KBM-7 (cell line): ENCODE measurements at places on chromosomes 4 and X.

DNA sequence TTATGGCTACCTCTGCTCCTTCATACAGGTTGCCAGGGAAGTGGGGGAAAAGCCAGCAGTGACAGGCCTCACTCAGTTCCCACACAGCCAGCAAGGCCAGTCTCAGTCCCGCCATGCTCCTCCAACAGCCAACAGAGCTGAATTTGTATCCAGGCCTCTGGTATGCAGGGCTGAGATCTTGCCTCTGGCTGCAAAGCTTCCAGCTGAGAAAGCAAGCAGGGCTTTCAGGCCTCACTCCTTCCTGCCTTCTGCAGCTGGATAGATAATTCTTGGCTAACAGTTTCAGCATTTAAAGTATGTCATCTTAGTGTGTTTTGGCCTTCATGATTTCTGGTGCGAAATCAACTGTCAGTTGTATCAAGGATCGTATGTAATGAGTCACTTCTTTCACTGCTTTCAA, 103.6 kb downstream of the GNL3L start:
- no peak for DNase-seq

- DNase-seq = no peak
Measured at GRCh38 chr4:177660223-177660622, 218.0 kb upstream of the AGA start.

GRCh38 chrX:119067023-119067739, 5.6 kb upstream of the CT47C1 start:
- DNase-seq = peak; percentile 73

DNA sequence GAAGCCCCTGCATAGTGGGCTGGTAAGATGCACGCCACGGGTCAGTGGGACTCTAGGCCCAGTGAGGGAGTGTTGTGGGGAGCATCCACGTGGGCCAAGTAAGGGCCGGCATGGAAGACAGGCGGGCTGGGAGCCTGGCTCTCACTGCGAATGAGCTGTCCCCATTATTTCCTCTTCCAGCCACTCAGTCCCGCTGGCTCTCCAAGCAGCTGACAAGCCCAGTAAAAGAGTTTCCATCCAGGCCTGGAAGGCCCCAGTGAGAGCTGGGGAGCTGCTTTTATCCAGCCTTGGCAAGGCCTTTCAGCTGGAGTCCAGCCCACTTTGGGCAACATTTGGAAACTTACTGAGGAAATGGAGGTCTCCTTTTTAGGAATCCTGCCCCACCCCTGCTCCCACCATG, 24.9 kb downstream of the APLN start:
- DNase-seq = no peak

DNA sequence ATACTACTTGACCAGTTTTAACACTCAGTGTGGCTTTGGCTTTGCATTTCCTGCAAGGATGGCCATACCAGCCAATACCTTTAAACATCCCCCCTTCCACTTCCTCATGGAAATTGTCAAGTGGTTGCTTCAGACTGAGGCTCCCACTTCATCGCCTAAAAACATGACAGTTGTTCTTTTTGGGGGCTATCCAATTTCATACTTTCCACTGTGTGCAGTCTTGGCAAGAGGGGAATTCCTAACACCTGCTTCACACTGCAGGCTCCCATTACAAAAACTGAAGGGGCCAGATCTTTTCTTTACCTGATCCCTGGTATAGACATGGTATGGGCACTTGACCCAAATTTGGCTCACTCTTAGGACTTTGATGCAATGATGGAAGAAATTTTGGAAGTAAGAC, 28.5 kb upstream of the TSR2 start:
- no peak for DNase-seq

DNA sequence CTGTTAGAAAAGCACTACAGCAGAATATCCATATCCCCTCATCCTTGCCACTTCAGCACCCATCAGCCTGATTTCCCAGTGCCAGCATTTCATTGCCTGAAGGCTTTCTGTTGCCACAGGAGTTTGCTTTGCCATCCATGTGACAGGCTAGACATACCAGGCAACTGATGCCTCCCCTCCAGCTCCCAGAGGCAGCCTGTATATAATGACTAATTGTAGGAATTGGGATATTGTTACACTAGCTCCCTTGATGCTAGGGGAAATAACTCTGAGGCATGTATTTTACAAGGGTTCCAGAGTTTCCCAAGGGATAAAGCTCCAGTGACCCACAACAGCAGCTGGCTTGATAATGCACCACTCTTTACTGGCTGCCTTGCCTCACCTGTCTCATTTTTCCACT, 608.0 kb upstream of the FTHL17 start:
- DNase-seq = no peak

- no peak for DNase-seq
Measured at GRCh38 chrX:12798601-12799000, 7.4 kb downstream of the PRPS2 start.

GRCh38 chr4:55518442-55518841, 28.3 kb downstream of the CLOCK start:
- DNase-seq = no peak

- peak; percentile 40 for DNase-seq
Measured at GRCh38 chr4:74659576-74660411, 134.5 kb downstream of the BTC start.

- peak; percentile 52 for DNase-seq
Measured at GRCh38 chr4:22129454-22130029, 181.0 kb upstream of the KCNIP4 start.

- no peak for DNase-seq
Measured at GRCh38 chr4:14827111-14827510, 175.2 kb upstream of the CPEB2 start.

DNA sequence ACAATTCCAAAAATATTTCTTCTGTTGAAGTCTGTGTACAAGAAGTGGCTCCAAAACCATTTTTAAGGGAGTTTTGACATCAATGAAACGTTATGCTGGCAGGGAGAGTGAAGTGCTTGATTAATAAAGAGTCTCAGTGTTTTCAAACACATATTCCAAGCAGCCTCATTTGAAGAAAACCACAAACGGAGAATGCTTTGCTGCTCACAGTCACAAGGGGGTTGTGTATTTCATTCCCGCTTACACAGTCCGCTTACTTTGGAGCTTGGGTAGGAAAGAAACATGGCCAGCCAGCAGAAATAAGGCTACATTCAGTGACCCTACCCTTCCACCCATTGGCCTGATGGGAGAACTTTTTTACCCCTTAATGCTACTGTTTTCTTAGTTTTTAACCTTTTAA, 586.2 kb downstream of the RAB28 start:
- no peak for DNase-seq
